ENCODE measurements at places on chromosomes 6 and 20. TPM values are rescaled to one million over a fixed set of nuclear protein-coding genes. Genes with fewer than 3 reads are reported as not detected.

GRCh38 chr20:47487175-47487917 lies 14.3 kb upstream of the NCOA3 start:
- no peak for DNase-seq

The TNFRSF6B gene
- 3.8 TPM for total RNA-seq

GRCh38 chr20:49584418-49585382 lies 16.8 kb upstream of the PTGIS start:
- DNase-seq = no peak

DNA sequence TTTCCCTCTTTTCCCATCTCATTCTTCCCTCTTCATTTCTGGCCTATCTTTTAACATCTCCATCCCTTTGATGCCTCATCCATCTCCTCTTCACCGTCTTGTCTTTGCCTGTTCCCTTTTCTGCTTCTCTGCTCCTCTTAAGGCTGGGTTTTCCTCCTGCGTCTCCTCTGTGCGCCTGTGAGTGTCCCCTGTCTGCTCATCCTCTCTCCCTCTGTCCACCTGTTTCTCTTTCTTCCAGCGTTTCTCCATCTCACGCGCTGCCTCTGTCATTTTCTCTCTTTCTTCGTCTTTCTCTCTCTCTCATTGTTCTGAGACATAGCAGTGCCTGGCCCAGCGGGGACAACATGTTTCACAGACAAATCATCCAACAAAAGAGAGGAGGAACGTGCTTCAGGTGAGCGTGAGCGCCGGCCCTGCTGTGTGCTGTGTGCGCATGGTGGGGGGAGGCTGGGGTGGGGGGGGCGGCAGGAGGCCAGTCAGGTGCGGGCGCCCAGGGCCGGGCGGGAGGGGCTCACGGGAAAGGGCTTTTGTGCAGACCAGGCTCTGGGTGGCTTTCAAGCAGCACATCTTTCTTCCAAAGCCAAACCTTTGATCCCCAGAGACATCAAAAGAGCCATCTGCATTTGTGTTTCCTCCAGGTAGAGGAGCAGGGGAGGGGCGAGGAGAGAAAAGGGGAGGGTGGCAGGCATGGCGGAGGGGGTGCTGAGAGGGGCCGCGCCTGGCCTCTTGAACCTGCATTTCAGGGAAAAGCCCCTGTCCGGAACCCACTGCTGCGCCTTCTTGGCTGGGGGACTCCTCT lies 121.3 kb downstream of the VEGFA start:
- no peak for DNase-seq

DNA sequence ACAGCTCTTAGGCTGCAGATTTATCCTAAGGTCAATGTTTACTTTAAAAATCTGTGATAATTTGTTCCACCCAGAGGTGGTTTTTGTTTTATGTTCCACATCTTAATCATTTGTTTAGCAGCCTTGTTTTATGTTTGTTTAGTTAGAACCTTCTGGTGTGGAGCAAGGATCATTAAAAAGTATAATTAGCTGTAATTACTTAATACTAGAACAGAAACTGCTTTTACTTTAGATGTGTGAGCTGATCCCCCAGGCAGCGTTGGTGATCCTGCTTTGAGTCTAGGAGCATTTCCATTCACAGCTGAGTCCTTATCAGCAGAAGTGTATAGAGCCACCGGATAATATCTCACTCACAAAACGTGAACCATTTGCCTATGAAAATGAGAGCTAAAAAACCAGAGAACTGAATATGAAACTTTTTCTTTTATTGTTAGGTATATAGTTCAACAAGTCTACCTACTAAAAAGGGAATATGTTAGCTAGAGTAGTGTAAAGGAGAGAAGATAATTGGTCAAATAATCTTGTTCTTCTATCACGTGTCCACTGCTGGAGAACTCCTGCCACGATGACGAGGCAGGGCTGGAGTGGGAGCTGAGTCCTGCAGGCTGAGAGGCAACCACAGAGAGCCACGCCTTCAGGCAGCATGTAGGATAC lies 78.5 kb downstream of the TRMT11 start:
- DNase-seq = no peak
